ENCODE measurements at places on chromosomes 16 and 17. TPM values are rescaled to one million over a fixed set of nuclear protein-coding genes. Genes with fewer than 3 reads are reported as not detected.

The ZG16B gene
- polyA plus RNA-seq = 0.64 TPM

The MEIOB gene
- 0.72 TPM for polyA plus RNA-seq

The TIGD7 gene
- polyA plus RNA-seq = 13.2 TPM

The BCO1 gene
- polyA plus RNA-seq = 0.58 TPM

The CDRT15 gene
- 1.1 TPM for polyA plus RNA-seq

The ZDHHC1 gene
- 24.1 TPM for polyA plus RNA-seq

The KRT33A gene
- polyA plus RNA-seq = not detected

The CA4 gene
- 44.2 TPM for polyA plus RNA-seq

The SLC35G6 gene
- 0.35 TPM for polyA plus RNA-seq

The MYO18A gene
- polyA plus RNA-seq = 37.0 TPM

The NT5M gene
- polyA plus RNA-seq = 5.4 TPM

The DOC2B gene
- 3.8 TPM for polyA plus RNA-seq

The MYO15A gene
- 3.2 TPM for polyA plus RNA-seq

The MMP25 gene
- 1.8 TPM for polyA plus RNA-seq
